ENCODE measurements at places on chromosomes 7 and 10. TPM values are rescaled to one million over a fixed set of nuclear protein-coding genes. Genes with fewer than 3 reads are reported as not detected.

Gene ZNF33B
- 49.6 TPM for total RNA-seq

- no peak for DNase-seq
Measured at GRCh38 chr7:73864981-73865711, 4.2 kb downstream of the TMEM270 start.

Gene LRRC4
- 18.4 TPM for total RNA-seq

- DNase-seq = peak; percentile 59
Measured at GRCh38 chr10:77501152-77501845, 136.3 kb downstream of the KCNMA1 start.
